Stimulated activated CD4-positive, alpha-beta T cell treated with anti-CD3 and anti-CD28 coated beads, Interleukin-4, amount 100 ng/mL, for 1 hour (primary cell): ENCODE measurements at places on chromosomes 7 and 10.
A peak's percentile ranks its signal among the peaks of the same experiment; 100 is the strongest.

DNA sequence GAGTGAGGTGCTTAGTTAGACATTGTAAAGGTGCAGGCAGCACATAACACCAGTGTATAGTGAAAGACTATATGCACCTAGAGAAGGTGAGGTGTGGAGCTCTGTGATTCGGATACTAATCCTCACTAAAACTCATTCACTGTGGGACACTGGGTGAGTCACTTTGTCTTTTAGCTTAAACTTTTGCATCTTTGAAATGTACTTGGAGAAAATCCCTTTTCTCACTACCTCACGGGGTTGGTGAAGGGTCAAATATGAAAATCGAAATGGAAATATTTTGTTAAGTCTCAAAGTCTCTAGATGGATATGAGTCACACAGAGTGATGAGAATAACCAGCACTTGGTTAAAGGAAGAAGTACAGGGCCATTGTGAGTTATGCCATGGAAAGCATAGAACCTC, 38.0 kb downstream of the MDFIC start:
- no peak for DNase-seq

DNA sequence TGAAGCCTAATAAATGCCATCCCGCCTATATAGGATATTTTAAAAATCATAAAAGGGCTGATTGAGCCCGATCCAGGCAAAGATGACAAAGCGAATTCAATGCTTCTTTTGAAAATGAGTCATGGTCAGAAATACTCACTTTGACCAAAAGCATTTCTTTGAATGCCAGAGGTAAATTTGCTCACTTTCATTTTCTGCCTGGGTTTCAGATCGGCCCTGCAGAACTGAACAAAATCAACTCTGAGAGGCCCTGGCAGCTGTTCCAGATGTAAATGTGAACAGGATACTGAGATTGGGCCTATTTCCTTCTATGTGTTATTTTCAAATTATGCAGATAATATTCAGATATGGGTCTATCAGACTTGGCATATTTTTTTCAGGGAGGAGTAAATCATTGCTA, 114.8 kb upstream of the ARID5B start:
- no peak for DNase-seq

- DNase-seq: no peak
These were observed 43.1 kb downstream of the AMZ1 start for GRCh38 chr7:2730846-2731770.

GRCh38 chr7:127792528-127793342, 140.7 kb downstream of the SND1 start:
- peak; percentile 8 for DNase-seq

- no peak for DNase-seq
These were observed 14.6 kb downstream of the VCL start for GRCh38 chr10:74012480-74012879.

- DNase-seq: no peak
These were observed 134.8 kb downstream of the INHBA start for GRCh38 chr7:41568135-41568534.

- no peak for DNase-seq
These were observed 25.5 kb downstream of the NSUN6 start for GRCh38 chr10:18625886-18626285.

DNA sequence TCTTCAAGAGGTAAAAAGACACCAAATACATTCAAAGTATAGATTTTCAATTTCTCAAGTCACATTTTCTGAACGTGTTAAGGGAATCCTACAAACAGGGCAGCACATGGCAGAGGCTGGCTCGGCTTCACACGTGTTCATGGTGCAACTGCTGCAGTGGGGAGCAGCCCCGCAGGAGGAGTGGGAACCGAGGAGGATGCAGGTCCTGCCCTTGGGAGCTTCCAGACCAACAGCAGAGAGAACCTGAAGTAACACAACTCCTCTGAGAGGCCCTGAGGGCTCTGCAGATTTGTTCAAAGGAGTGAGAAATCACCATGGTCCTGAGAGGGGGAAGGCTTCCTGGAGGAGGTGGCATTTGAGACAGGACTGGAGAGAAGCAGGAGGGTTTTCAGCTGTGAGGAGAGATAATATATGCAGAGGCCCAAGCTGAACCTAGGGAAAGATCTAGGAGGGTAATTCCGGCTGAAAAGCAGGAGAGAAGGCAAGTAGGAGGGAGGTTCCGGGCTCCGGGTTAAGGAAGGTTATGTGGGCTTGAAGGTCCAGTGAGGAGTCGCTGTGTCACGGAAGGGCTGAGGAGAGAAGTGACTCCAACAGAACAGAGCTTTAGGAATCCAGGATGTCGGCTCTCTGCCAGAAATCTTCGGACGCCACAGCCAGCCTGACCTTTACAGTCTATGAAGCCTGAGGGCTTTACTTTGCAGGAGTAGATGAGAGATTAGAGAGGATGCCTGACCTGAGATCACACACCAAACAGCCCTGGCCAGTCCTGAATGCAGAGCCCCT, 77.5 kb downstream of the GPR26 start:
- no peak for DNase-seq

GRCh38 chr10:7488418-7488829, 77.6 kb upstream of the SFMBT2 start:
- DNase-seq: no peak

- DNase-seq: no peak
These were observed 448.9 kb upstream of the ZMIZ1 start for GRCh38 chr10:78619896-78620295.

GRCh38 chr7:152881893-152882292, 122.3 kb downstream of the ACTR3B start:
- no peak for DNase-seq

- no peak for DNase-seq
These were observed 180.6 kb upstream of the CHRM2 start for GRCh38 chr7:136687693-136688322.

- no peak for DNase-seq
These were observed 348.8 kb upstream of the C7orf33 start for GRCh38 chr7:148241700-148242293.

GRCh38 chr7:29502133-29502532, 61.5 kb upstream of the PRR15 start:
- DNase-seq: no peak

DNA sequence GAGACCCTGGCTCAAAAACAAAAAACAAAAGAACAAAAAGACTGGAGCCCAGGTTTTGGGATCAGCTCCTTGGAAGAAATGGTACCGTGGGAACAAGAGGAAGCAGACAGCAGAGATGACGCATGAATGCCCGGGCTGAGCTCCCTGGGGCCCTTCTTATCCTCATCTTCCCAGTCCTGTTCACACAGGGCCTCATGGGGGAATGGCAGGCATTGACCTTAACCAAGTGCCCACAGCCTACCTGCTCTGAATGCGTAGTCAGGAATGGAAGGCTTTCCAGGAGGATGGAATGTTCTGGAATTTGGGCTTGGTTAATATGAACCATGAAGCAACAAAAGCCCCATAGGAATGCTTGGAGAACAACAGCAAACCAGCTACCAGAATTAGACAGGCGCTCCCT, 154.7 kb downstream of the PRPF18 start:
- DNase-seq: no peak

GRCh38 chr10:102612964-102613275, 31.4 kb upstream of the TRIM8 start:
- peak; percentile 41 for DNase-seq

GRCh38 chr7:90536449-90536848, 59.7 kb upstream of the CDK14 start:
- DNase-seq: no peak

DNA sequence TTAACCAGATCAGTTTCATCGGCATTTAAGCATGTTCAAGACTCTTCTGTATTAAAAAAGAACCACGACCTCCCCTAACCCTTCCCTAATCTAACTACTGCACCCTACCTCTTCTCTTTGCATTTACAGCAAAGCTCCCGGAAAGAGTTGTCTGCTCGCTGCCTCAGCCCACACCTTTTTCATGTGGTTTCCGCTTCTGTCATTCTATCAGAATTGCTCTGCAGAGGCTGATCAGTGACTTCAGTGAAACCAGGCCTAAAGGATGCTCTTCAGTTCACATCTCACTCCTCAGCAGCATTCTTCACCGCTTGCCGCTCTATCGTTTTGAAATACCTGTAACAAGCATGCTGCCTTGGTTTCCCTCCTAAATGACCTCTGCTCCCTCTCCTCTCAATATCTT, 160.9 kb downstream of the SDK1 start:
- peak; percentile 50 for DNase-seq

- no peak for DNase-seq
These were observed 24.2 kb upstream of the LIPN start for GRCh38 chr10:88735661-88736060.

DNA sequence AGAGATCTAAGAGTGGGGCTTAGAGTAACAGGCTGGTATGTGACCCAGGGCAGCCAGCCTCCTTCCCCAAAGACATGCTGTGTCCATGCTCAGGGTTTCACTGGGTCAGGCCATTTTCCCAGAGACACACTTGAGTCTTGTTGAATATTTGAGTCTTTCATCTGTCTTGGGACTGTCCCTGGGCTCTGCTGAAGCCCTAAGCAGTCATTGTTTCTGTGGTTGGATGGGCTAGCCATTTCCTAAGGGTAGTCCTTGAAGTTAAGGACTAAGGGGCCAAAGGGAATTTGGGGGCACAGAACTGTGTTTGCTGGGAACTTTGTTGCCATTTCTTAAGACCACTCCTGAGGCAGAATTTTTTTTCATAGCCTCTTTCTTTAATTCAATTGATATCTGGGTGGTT, 98.4 kb upstream of the SAMD8 start:
- DNase-seq: no peak

GRCh38 chr10:44511601-44512000, 126.7 kb upstream of the CXCL12 start:
- no peak for DNase-seq

- DNase-seq: no peak
These were observed 77.0 kb downstream of the HTR5A start for GRCh38 chr7:155147172-155147571.

DNA sequence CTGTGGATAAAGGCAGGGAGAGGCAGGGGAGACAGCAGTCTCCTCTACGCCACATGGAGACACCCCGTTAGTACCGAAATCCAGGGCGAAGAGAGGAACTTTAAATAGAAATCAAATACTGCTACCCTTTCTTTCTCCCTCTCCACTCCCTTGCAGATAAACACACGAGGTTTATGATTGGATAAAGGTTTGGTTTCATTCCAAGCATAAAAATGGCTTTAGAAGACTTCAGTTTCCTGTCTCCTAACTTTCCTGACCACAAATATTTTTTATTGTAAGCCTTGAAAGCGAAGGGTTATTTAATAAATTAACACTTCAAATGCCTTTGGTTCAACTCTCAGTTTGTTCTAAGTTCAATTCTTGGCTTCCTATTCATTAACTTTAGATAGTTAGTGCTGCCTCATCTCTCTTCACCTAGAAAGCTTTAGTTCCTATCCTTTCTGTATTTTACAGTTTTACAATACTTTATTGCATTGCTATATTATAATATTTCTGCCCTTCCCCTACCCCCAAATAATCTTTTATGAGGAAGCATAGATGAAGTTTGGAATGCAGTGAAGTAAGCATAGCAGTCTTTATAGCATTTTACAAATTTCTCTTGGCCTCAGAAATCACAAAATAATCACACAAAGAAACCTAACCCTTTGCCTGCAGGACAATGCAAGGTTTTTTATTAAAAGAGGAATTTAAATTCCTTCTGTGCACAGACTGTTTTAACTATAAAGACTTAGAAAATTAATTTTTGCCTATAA, 31.5 kb upstream of the ARID5B start:
- DNase-seq: no peak

DNA sequence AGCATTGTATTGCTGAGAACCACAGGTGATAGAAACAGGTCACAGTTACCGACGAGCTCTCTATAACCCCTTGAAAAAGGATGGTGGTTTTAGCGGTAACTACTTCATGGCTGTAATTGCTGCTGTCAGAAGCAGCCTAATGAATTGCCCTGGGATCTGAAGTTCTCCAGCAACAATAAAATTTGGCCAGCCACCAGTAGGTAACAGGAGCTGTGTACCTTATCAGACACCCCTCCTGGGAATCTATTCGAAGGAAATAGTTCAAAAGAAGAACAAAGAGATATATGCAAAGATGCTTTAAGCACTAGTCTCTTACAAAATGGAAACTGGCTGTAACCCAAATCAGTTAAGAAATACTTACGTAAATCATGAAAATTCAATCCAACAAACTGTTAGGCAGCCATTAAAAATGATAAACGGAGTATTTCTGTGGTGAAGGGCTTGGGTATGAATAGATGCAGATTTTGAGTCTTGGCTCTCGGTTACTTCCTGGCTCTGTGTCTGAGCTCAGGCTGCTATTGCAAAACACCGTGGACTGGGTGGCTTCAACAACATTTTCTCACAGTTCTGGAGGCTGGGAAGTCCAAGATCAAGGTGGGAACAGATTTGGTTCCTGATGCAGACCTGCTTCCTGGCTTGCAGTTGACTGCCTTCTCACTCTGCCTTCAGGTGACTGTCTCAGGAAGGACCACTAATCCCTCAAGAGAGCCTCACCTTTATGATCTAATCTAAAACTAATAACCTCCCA, 1.6 kb downstream of the MSRB2 start:
- DNase-seq: no peak

DNA sequence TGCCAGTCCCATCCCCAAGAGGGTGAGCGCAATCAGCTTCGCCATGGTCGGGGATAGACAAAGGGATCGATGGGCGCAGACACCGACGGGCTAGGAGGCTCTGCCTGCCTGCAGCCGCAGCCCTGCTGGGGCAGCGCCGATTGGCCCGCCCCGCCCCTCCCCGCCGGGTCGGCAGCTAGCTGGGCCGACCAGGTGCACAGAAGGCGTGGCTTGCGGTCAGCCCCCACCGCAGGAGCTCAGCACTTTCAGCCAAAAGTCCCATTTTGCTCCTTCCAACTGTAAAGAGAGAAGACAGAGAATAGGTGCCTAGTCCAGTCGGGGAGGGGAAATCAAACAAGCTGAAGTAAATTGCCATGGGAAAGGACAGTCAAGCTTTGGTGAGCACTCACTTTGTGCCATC, at the start of gene PON1:
Gene PON1, minus strand, starts transcription at position 102 of the 400 bp plus-strand sequence. Its CDS starts 57 bp downstream, at position 45.
- DNase-seq: no peak

DNA sequence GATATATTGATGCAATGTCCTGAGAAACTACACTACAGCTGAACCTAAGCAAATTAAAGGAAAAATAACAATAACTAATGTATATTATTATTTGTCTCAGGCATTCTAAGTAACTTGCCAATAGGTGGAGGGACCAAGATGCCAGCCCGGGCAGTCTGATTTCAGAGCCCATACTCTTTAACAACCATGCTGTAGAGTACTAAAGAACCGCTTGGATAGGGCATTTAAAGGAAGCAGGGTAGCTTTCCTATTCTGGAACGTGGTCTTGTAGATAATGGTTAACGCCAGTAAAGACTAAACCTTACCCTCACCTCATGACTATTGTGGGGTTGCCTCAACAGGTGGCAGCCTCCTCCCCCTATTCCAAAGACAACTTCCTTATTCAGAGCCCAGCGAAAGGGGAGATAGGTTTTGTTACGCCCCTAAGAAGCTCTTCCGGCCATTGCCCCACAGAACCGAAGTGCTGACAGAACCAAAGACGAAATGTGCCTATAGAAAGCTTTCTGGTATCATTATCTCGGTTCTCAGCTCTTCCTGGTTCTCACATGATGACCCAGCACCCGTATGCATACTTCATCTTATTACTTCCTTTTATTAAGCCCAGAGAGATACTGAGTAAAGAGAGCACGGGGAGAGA, 707 bp upstream of the C1GALT1 start:
- peak; percentile 29 for DNase-seq

GRCh38 chr7:42624471-42624870, 287.4 kb downstream of the C7orf25 start:
- DNase-seq: no peak
